ENCODE measurements at places on chromosomes 7 and 10.

DNA sequence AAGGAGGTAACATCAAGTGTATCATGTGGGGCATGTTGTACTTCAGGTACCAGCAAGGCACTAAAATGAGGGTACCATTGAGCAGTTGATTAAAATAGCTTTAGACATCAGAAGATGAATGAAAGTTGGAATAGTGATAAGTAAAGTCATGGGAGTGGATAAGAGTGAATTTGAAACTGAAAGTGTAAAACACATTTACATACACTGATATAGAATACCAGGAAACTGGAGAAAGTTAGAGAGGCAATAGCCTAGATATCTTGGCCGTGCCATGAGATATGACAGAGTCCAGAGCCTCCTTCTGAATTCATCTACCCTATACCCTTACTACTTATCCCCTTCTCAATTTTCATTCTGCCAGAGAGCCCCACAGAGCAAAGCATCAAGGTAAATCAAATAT, 76.6 kb downstream of the GRM3 start:
- DNase-seq = no peak

GRCh38 chr7:151439855-151440798, at the start of gene CRYGN:
Gene CRYGN (minus strand): TSS chr7:151440141. CDS start chr7:151439917, 224 bp downstream.
- DNase-seq = no peak

GRCh38 chr7:97120713-97121457, 3.4 kb downstream of the SDHAF3 start:
- no peak for DNase-seq

- DNase-seq = no peak
These were observed 187.0 kb upstream of the GHITM start for GRCh38 chr10:83952314-83952713.

DNA sequence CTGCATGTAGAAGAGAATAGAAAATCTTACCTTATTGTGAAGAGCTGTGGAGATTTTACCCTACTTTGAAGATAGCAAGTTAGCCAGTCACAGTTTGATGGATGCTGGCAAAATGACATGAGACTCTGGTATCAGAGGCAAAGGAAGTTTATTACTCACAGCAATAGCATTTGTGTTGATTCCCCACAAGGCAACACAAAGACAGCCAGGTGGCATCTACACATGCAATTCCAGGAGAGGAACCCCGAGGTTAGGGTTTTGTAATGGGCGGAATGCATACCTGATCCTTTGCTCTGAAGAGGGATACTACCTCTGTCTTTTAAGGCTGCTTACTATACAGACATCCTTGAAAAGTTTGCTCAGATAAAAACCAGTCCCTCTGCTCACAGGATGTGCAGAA, 59.5 kb downstream of the AHR start:
- DNase-seq = no peak

DNA sequence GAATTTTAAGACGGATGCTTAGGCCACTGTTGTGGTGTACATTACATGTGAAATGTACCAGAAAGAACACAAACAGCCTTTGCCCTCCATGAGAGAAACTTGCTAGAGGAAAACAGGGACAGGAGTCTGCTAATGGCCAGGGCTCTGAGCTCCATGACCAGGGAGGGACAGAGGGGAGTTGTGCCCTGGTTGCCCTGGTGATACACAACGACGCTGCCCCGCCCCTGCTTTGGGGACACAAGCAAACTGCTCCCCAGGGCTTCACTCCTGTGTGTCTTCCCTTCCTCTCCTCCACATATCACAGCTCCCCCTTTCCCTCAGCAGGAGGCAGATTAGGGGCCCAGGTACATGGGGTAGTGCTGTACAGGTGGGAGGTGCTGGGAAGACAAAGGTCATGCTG, 36.2 kb downstream of the AMPH start:
- no peak for DNase-seq

GRCh38 chr10:123496996-123497660, 169.0 kb upstream of the GPR26 start:
- DNase-seq = no peak

- no peak for DNase-seq
These were observed 897.1 kb downstream of the GATA3 start for GRCh38 chr10:8951440-8952089.

- DNase-seq = peak; percentile 81
These were observed 30.2 kb upstream of the EZH2 start for GRCh38 chr7:148914208-148914777.

GRCh38 chr7:143372070-143372469, 9.1 kb upstream of the ZYX start:
- DNase-seq = peak; percentile 92

GRCh38 chr7:158407581-158408317, 179.9 kb downstream of the PTPRN2 start:
- DNase-seq = peak; percentile 75

DNA sequence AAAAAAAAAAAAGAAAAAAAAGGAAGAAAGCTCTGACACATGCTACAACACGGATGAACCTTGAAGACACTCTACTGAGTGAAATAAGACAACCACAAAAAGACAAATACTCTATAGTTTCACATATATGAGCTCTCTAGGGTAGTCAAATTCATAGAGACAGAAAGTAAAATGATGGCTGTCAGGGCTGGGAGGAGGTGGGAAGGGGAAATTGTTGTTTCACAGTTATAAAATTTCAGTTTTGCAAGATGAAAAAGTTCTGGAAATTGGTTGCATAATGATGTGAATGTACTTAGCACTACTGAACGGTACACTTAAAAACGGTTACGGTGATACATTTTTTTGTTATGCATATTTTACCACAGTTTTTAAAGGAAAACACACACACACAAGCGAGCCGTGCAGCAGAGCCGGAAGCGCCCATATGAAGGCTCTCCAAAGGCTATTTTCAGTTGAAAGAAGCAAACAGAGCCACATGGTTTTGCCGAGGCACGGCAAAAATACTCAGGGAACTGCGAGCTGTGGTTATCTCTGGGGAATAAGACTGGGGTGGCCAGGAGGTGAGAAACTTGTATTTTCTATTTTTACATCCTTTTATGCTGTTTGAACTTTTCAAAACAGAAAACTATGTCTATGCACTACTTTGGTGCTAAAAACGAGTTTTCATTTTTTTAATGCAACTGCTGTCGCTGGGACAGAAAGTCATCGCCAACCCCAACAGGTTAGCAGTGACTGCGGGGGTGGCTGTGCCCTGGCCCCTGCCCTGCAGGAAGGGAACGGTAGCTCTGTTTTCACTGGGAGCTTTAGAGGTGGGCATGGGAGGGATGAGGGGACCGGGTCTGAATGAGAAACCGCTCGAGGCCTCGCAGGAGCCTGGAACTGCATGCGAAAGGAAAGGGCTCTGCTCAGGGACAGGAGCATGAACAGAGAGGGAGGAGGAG, 132.9 kb downstream of the OAT start:
- no peak for DNase-seq

DNA sequence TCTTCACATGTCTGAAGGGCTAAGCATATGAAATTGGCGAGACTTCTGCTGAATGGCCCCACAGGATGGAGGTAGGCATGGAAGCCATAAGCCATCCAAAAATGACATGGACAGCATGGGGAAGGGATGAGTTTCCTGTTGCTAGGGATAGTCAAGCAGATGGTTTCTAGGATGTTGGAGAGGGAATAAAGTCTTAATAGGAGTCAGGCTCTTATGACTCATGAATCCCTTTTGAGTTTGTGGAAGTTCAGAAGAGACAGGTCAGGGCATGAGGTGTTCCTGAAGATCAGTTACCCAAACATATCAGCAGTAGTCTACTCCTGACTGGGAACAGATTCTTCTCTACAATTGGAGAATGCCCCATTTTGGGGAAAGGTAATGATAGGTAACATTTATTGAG, 243.9 kb downstream of the REEP3 start:
- DNase-seq = peak; percentile 88

DNA sequence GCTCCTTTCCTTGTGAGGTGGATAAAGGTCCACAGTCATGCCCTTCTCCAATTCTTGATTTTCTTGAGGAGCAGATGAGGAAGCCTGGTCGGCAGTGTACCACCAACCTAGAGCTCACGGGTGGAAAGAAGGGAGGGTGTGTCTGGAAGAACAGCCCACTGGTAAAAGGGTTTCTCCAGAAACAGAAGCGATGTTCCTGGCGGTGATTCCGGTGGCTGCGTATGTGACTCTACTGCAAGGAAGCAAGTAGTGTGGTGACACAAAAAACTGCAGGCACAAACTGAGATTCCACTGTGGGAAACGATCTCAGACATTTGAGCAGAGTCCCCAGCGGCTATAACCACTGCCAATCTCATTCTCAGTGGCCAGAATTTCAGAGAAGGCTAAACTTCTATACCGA, 65.9 kb upstream of the ATP6V0A4 start:
- no peak for DNase-seq

DNA sequence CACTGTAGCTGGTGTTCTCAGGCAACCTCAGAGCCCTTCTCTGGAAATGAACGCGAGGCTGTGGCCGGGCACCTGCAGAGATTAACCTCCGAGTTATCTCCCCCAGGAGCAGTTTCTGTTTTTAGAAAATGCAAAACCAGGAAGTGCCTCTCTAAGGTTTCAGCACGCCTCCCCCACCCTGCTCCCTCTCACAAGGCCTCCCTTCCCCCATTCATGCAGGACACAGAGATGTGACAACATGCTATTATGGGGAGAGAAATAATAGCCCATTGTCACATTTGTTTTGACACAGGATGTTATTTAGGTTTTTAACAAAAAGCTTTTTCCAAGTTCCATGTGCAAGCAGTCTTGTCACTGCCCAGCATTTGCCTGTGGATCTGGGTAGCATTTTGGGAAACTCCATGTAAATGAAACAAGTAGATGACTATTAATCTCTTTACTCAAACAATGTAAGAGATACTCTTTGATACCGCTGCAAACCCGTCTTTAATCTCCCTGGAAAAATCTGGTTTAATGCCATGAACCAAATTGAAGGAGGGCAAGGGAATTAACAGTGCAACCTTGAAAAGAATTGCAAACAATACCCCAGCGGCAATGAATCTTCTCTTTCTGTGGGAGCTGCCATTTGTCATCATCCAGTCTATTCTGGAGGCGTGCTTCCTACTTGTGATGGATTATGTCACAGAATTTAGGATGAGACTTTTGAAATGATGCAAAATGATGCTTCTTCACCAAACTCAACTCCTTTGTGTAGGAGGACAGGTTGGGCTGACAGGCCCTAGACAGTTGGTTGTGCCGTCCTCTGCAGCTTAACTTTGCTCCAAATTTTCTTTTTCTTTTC, 86.5 kb upstream of the NMT2 start:
- no peak for DNase-seq

GRCh38 chr10:129532838-129533237, 65.8 kb downstream of the MGMT start:
- DNase-seq = no peak

GRCh38 chr10:77842652-77843212, 83.8 kb downstream of the DLG5 start:
- DNase-seq = no peak

GRCh38 chr10:69377933-69378332, 38.8 kb downstream of the TACR2 start:
- no peak for DNase-seq

DNA sequence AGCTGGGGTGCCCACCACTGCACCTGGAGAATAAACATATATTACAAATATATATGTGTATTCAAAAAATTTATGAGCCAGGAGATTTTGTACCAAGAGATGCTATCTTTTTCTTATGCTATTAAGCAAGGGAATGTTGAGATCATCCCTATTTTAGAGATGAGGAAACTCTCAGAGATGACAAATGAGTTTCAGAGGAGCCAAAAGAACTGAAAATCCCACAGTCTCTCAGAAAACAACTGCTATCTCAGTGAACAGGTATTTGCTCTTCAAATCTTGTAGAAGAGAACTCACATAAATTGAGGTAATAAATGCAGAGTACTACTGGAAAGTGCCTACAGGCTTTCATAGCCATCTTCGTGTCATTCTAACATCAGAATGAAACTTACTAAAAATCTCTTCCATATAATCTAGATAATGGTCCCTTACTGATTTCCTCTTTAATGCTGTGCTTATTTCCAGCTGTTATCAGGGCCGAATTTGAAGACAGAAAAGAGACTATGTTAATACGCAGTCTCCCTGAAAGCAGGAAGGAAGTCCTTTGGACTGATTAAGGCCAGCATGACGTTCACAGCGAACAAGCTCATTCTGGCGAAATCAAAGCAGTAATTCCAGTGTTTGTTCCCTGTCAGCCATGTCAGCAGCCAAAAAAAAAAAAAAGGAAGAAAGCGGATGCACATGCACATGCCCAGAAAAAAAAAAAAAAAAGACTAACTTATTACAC, 29.4 kb upstream of the ANAPC16 start:
- no peak for DNase-seq

DNA sequence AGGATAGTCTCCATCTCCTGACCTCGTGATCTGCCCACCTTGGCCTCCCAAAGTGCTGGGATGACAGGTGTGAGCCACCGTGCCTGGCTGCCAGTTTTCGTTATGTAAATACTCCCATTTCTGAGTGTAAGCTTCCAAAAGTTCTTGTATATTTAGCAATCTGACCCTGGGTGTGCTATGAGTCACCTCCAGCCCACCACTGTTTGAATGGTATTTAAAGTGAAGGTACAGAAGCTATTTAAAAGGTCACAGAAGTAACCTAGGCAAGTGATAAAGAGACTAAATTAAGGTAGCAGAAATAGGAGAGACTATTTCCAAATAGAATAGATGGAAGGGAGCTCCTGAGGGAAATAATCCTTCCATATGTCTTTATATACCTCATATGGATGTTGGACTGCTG, 3.9 kb upstream of the ANKRD7 start:
- no peak for DNase-seq

- DNase-seq = no peak
These were observed 10.7 kb downstream of the PTF1A start for GRCh38 chr10:23202779-23203178.

DNA sequence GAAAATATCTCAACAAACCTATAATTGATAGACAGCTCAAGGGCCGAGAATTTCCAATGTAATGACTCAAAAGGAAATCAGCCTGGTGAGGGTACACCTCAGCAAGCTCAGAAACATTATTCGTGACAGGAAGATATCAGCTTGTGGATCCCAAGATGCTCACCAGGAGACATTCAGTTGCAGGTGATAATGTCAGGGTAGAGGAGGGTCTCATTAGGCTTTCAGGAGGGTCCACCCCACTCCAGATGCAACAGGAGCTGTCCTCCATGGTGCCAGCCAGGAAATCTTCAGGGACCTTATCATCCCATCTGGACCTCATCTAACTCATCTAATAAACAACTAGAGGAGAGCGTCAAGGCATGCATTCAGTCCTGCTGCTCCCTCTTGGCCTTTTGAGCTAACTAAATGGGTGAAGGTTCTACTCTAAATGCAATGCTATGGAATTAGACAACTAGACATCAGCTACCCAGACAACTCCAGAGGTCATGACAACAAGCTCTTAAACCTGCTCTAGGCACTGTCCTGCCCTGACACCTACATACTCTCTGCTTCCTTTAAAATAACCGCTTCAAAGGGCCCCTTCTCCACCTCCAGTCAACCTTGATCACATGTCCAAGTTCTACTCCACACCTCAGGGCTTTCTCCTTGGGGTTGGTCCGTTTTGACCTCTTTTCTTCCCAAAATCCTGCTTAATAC, 4.3 kb upstream of the GIMAP5 start:
- DNase-seq = no peak

DNA sequence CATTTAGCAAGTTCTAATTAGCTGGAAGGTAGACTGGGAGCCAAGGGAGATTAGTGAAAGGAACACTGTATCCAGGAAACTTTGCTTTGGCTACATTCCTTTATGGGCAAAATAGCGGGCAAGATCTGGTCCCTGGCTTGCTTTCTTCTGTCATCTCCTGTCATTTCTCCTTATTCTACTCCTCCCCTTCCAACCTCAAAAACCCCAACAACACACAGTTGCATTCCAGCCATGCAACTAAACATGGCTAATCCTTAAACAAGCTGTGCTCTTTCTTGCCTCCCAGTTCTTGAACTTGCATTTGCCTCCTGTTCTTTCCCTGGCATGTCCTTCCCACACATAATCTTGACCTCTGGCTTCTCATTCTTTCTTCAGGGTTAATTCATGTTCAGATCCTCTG, 59.5 kb upstream of the CDCA7L start:
- no peak for DNase-seq

Data from epithelial cell of esophagus (primary cell).